Naive thymus-derived CD8-positive, alpha-beta T cell (primary cell): ENCODE measurements at places on chromosomes 4 and X. TPM values are rescaled to one million over a fixed set of nuclear protein-coding genes. Genes with fewer than 3 reads are reported as not detected.

The PAGE2B gene
- total RNA-seq, result not detected

The ZNF280C gene
- 6.7 TPM for total RNA-seq

The GDPD2 gene
- total RNA-seq, result not detected

The MAGEA4 gene
- total RNA-seq, result not detected

The CACNA1F gene
- 3.8 TPM for total RNA-seq

The CLTRN gene
- 0.68 TPM for total RNA-seq

The PRPS1 gene
- total RNA-seq, result 66.3 TPM
